ENCODE measurements at places on chromosomes 1 and 21.

GRCh38 chr1:25524568-25525360, 18.6 kb upstream of the LDLRAP1 start:
- DNase-seq, result no peak

- no peak for DNase-seq
Observed at GRCh38 chr1:108845991-108846390, 10.9 kb downstream of the AKNAD1 start.

GRCh38 chr21:42732033-42732410, 78.6 kb downstream of the PDE9A start:
- no peak for DNase-seq

DNA sequence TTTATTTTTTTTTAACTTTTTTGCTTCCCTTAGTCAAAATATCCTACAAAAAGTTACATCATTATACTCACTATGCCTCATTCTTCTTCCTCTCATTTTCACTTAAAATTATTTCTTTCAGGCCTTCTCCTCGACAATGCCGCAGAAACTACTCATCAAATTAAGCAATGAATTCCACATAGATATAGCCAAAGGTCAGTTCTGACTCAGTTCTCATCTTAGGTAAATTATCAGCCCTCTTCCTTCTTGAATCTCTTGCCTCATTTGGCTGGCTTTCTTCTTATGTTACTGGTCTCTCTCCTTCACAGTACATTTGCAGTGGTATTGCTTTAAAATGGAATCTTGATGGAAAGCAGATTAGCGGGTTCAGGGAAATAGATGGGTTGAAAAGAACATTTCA, 260.7 kb upstream of the BRINP3 start:
- DNase-seq, result no peak

DNA sequence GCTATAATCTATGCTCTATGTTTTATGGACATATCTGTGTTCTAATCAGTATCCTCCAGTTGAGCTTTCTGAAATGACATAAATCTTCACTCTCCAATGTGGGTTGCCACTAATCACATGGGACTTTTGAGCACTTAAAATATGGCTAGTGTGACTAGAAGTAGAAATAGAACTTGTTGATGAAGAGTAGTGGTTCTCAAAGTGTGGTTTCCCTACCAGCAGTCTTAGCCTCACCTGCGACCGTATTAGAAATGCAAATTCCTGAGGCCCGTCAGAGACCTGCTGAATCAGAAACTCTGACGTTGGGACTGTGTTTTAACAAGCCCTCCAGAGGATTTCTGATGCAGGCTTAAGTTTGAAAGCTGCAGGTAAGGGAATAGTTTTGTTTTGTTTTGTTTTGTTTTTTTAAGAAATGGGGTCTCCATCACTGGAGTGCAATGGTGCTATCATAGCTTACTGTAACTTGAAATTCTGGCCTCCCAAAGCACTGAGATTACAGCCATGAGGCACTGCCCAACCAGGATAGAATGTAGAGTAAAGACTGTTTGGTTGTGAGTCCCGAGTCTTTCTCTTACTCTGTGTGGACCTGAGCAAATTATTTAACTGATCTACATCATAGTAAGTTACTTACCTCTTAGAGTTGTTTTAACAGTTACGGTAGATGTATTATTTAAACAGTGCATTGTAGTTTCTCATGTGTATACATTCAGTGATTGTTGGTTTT, 21.7 kb downstream of the GLRX2 start:
- DNase-seq, result no peak

Measured in hippocampal formation (tissue), 2 donors.